ENCODE measurements at places on chromosomes 2 and 18.

DNA sequence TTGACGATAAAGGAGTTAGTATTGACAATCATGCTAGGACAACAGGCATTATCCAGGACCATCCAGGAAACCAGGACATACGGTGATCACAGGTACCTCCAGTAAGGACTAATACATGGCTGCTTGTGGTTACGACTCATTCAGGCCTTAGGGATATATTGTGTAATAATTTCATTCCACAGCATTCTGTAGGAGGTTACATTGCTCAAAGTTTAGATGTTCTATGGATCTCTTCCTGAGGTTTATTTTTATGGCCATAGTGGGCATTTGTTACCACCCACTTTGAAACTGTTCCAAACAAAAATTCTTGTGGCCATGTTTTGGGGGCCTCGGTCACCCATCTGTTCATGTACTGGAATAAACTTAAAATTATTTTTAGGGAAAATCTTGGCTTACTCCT is 431.6 kb downstream of the METTL4 start:
- DNase-seq = no peak

- DNase-seq = no peak
Measured at GRCh38 chr2:64905338-64906024, 83.7 kb upstream of the SLC1A4 start.

DNA sequence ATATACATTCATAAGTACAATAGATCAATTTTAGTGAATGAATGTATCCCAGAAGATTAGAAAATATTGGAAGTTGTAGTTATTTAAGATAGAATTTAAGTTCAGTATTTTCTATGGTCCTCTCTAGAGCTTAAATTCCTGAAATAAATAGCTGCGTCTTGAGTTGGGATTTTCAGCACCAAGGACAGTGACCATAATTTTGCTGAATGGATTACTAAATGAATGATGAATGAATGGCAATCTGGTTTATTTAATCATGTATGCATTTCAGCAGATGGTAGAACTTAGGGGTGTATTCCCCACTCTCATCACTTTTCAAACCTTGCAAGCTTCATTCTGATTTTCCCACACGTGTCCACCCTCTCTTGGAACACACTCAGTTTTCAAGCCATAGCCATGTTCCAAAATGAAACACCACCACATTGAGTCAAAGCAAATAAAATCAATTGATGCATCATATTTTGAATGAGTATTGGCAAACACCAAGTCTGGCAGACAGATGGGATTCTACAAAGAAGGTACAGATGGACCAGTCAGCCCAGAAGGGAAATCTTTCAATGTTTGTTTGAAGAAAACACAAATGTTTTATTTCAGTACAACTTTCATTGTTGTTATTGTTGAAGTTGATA is 362.2 kb upstream of the NXPH2 start:
- no peak for DNase-seq

DNA sequence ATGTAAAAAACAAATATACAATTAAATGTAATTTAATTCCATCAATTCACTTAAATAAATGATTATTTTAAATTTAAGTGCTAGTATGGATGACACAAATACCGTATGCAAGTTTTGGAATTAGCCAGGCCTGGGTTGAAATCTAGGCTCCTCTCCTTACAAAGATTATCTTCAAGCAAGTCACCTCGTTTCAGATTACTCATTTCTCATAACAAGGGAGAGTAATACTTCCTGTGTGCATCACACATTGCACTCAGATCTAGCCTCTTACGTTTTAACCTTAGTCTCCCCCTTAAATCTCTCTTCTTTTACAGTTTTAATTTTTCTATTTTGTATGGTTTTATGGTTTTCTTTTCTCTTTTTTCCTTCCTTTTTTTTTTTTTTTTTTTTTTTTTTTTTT is 1475.9 kb upstream of the NXPH2 start:
- DNase-seq = no peak

- no peak for DNase-seq
Measured at GRCh38 chr2:170715932-170716777, 1.0 kb downstream of the SP5 start.

- no peak for DNase-seq
Measured at GRCh38 chr2:168149986-168150385, 97.4 kb downstream of the STK39 start.

GRCh38 chr2:36058953-36059352 is 296.6 kb upstream of the CRIM1 start:
- DNase-seq = no peak

GRCh38 chr2:219490186-219490585 is 8.5 kb upstream of the GMPPA start:
- DNase-seq = no peak

GRCh38 chr2:99711144-99711543 is 221.3 kb upstream of the REV1 start:
- DNase-seq = no peak
